ENCODE measurements at places on chromosomes 5 and 9.

DNA sequence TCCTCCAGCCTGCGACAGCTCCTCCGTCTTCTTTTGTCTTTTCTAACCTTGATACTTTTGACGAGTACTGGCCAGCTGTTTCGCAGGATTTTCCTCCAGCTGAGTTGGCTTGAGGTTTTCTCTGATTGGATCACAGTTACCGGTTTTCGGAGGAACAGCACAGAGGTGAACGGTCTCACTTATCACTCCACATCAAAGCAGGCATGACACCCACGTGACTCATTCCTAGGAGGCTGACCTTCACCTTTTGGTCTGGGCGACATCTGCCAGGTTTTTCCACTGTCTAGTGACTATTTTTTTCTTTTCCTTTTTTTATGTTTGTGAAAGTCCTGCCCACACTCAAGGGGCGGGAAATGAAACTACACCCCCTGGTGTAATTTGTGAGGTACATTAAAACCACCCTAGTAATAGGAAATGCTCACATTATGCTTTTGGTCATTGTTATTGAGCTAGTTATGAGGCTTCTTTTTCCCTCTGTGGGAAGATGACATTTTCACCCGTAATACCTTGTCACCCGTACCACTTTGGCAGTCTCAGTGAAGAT is 319.2 kb downstream of the GADD45G start:
- peak; percentile 25 for DNase-seq

DNA sequence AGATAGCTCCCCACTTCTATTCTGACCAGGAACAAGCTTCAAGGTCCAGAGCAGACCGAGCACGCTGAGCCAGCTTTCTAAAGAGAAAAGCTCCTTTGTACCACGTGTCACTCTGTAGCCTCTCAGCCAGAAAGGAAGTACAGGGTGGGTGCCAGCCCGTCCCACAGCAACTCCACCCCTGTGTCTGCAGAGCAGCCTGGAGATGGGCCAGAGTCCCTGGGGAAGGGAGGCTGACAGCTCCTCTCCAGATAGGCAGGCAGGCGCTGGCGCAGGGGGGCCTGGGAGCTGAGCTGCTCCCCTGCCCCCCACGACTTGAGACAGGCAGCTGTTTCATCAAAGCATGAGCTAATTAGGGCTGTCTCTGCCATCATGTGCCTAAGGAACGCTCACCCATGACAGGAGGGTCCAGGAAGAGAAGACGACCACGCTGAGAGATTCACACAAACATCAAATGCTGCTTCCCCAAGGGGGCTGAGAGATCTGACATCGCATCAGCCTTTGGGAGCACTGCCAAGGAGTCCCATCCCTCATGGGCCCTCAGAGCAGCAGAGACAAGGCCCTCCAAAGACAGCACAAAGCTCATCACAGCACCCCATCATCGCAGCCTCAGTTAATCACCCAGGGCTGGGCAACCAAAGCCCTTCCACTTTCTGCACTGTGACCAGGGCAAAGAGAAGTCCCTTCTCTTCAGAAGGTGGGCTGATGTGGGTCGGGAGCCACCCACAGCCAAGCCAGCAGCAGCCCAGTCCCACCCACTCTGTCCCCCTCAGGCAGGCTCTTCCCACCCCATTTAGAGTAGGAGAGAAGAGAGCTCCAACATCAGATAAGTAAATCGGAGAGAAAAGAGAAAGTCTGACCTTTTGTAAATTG is 78.5 kb upstream of the LRRTM2 start:
- DNase-seq, result no peak

- no peak for DNase-seq
Measured at GRCh38 chr9:107704774-107705173, 215.2 kb upstream of the KLF4 start.

DNA sequence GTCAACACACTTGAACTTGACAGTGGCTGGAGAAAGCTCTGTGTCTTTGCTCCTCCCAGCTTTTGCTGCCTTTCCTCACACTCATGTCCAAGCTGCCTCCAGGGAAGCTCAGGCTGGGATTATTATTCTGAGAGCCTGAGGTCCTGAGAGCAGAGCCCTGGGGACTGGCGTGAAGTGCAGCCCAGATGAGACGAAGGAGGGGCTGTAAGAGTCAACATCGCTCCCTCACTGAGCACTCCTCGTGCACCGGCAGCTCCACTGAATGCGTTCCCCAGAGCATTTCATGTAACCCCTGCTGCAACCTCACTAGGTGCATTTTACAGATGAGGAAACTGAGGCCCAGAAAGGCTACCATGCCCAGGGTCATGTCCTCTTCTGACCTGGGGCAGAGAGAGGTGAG is 63.5 kb upstream of the PHYKPL start:
- no peak for DNase-seq

- DNase-seq, result no peak
Measured at GRCh38 chr5:72509401-72509800, 2.2 kb upstream of the ZNF366 start.

GRCh38 chr5:142478113-142478512 is 153.3 kb upstream of the SPRY4 start:
- DNase-seq, result no peak

GRCh38 chr9:92727716-92728700 is 36.6 kb downstream of the BICD2 start:
- DNase-seq, result no peak

- DNase-seq, result no peak
Measured at GRCh38 chr9:20225826-20226225, 396.5 kb downstream of the MLLT3 start.

DNA sequence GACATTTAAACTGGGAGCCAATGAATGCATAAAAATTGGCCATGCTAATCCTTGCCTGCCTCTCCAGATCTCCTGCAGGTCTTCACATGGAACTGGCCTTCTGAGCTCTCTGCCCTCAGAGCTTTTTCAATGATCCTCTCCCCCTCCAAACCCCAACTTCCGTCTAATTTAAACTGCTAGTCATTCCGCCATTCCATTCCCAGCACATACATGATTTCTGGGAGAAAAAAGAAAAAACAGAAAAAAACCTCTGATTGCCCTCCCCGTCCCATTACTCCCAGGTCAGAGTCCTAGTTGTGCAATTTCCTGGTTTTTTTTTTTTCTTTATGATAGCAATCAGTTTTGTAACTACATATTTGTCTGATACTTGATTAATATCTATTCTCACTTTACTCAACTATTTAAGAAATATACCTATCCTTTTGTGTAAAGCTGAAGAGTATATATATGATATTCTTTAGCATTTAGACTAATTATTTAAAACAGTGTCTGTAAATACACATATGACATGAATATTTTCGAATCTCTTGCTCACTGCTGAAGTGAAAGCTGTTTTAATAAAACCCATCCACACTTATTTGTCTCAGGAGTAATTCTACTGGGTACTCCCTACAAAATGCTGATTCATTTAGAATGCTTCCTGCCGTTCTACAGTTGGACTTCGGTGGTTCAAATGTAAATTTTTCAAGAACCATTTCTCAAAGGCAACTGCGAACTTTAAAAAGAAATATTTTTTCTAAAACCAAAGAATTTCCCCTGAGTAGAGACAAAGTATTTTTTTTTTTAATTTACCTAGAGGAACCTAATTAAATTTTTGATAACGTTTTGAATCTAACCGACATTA is 1.6 kb downstream of the HINT1 start:
- DNase-seq, result no peak

- no peak for DNase-seq
Measured at GRCh38 chr9:77802064-77802463, 153.9 kb upstream of the GNA14 start.

DNA sequence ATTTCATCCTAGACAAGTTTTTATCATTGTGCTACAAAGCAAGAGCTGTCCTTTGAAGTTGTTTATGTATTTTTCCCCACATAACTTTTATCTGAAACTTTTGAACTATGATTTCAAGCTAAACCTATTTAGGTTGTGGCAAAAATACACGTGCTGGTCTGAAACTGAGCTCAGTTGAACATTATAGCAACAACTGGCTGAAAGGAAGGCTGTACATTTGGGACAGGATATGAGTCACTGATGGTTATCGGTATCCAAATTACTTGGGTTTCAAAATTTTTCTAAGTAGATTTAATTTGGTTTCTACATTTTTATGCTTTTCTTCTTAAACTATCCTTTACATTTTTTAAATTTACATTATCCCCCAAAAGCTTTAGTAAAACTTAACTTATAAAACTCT is 627.3 kb upstream of the NUDT12 start:
- no peak for DNase-seq

DNA sequence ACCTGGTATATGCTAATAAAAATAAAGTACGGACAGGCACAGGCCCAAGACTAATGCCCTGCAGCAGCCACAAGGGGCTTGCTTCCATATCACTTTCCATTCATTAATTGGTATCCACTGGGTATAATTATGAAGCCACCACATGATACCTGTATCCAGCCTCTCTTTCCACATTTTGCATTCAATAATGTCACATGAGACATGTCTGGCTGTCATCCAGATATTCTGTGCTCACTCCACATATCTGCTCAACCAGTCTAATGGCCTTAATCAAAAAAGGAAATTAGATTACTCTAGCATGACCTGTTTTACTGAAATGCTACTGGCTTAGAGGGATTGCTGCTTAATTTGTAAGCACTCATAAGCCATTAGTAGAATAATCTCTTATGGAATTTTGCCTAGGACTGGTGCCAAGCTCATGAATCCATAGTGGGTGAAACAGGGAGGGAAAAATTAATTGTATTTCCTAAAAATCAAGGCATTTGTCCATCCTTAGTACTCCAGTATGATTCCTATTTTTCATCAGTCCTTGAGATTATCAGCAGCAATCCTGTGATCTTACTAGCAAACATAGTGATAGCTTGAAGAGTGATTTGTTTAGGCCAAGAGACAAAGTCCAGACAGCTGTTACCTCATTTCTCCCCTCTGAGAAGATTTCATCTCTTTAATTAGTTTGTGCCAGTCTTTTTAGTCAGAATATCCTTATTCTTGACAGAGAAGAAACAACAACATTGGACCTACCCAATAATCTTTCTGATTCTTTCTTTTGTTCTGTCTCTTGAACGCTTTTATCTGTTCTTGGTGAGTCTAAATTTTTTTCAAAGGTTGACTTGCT is 119.2 kb upstream of the ABCA1 start:
- no peak for DNase-seq

GRCh38 chr5:52956014-52956413 is 33.1 kb upstream of the ITGA2 start:
- no peak for DNase-seq

DNA sequence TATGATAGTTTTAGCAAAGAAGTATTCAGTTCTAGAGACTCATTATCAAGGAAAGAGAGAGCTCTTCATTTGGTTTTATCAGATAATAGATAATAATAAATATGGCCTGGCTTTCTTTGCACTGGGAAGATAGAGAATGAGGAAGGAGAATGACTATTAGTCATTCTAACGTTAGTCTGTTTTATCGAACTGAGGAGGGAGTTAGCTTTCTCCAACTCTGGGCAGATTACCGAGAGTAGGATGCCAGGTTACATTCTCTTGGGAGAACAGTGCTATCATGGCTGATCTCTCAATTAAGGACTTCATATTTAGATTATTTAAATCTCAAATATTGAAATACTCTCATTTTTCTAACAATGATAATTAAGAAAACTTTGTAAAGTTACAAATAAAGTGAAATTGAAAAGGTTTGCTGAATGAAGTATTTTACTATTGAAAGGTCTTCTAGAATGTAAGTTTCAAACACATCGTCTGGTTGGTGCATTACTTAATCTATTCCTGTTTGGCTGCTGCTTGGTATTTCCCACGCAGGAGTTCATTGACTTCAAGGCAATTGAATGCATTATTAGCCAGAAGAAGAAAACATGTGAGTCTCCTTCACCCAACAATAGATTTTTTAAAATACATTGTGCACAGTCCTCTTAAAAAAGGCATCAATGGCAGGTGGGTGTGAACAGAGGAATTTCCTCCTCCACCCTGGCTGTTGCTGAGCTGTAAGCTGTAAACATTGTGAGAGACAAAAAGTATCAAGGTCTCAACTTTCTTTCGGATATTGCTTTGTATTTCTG is 140.8 kb downstream of the C9orf152 start:
- DNase-seq, result no peak

DNA sequence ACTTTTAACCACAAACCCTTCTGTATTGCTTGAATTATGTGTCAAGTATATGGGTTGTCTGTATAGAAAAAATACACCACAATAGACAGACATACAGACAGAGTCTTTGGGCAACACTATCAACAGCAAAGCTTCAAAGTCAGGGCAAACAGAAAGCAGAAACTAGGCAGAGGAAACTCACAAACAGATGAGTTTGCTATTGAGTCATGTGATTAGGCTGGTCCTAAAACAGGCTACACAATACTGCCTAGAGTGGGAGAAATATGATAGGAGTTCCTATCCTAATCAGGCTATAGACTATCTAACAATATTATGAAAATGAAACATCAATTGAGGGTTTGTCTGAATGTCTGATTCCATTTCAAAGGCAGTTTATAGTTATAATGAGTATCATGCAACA is 156.4 kb downstream of the EDIL3 start:
- no peak for DNase-seq

DNA sequence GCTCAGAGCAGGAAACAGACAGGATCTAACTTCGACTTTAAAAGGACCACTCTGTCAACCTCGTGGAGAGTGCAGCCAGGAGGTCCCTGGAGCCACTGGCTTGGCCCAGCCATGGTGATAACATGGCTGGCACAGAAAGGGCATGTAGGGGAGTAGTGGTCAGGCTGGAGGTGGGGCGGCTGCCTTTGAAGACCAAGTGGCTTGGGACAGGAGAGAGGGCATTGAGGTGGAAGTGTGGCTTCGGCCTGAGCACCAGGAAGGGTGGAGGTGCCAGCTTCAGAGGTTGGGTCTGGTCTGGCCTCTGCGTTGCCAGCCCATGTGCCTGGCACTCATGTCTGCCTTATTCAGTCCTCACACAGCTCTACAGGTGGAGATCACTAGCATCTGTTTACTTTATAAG is 270.0 kb downstream of the NSG2 start:
- no peak for DNase-seq

DNA sequence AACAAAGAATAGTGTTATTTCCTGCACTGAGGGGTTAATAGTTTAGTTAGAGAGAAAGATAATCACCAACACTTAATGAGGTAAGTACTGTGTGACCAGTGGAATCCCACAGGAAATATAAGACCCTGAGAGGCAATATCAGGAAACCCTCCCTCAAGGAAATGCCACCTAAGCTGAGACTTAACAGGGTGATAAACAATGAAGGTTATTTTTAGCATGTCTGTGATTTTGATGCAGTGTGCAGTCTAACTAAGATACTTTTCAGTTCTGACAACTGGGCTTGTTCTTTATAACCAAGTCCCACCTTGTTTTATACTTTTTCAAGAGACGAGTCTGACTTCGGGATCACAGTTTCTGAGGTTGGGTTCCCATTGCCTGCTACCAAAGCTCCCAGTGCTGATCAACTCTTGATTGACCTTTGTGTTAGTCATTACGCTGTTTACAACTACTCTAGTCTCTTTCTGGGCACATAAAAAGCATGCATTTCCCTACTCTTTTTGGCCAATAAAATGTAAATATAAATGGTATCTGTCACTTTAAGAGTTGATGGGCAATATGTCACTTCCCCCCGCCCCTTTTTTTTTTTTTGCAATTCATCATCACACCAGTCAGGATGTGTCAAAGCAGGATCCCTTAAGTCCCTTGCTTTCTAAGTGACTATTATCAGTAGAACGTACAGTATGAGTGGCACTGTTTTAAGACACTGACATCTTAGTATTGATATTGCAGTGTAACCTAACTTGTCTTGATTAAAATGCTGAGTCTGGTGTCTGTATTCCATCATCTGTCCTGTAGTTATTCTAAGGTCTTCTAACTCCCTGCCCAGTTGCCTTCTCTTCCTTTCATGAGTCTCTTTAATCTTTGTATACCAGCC is 31.4 kb downstream of the C6 start:
- no peak for DNase-seq

Measured in stimulated activated CD4-positive, alpha-beta T cell treated with anti-CD3 and anti-CD28 coated beads, Interleukin-4, amount 100 ng/mL, for 4 hours (primary cell).